ENCODE measurements at places on chromosomes 12 and 14.

DNA sequence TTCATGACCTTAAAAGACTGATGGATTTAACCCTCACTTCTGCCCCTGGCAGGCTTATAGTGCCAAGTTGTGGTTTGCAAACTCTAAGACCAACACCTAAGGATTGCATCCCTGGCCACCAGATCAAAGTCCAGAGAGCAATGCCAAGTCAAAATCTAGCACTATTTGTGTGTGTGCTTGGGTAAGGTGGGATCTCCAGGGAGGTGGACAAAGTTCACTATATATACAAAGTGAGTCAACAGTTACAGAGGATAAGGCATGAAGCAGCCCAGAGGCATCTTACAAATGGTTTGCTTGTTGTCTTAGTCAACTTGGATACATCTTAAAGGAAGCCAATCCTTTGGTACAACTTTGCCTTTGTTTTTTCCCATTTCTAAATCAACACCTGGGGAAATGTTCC lies 137.3 kb downstream of the MSRB3 start:
- DNase-seq = no peak

DNA sequence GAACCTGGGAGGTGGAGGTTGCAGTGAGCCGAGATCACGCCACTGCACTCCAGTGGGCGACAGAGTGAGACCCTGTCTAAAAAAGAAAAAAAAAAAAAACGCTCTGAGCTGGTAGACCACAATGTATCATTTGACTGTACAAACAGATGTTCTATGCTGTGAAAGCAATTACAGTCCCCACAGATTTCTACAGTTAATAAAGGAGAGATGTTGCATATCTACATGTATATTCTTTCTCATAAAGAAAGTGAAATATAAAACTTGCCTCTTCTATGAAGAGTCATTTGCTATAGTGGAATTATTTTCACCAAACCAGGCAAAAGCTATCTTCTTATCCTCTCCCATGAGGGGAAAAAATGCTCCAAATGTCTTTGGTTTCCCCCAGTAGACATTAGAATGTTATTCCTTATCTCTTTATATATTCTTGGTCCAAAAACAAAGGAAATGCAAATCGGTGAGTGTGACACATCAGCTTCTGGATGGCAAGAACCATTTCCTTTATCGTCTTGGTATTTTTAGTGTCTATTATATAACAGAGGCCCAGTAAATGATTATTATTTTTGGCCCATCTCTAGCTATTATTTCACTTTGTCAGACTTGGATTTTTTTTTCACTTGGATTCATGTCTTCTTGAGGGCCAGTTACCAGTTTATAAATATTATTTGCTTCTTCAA lies 230.4 kb downstream of the SSPN start:
- DNase-seq = no peak

GRCh38 chr12:113697651-113698509 lies 226.2 kb upstream of the LHX5 start:
- peak; percentile 78 for DNase-seq

- DNase-seq = no peak
These were observed 14.3 kb downstream of the ASB8 start for GRCh38 chr12:48142818-48143674.

DNA sequence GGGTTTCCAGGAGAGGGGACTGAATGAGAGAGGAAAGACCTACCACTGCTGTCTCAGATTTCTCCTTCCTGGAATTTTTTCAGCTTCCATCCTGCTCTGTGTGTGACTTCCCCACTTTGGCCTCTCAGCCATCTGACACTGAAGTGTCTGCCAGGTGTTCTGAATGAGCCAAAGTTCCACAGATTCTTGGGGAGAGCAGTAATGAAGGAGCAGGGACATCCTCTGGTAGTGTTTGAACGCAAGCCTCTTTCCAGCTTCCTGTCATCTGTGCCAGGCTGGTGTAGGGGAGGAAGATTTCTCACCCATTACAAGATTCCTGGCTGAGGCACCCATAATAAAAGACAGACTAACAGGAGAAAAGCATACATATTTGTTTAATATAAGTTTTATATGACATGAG lies 141.7 kb upstream of the NRXN3 start:
- no peak for DNase-seq

GRCh38 chr12:7339675-7340074 lies 35.8 kb downstream of the ACSM4 start:
- DNase-seq = no peak

GRCh38 chr12:7937833-7938506 lies 2.0 kb upstream of the SLC2A3 start:
- DNase-seq = peak; percentile 35

GRCh38 chr14:44107156-44107555 lies 399.9 kb downstream of the FSCB start:
- DNase-seq = no peak

DNA sequence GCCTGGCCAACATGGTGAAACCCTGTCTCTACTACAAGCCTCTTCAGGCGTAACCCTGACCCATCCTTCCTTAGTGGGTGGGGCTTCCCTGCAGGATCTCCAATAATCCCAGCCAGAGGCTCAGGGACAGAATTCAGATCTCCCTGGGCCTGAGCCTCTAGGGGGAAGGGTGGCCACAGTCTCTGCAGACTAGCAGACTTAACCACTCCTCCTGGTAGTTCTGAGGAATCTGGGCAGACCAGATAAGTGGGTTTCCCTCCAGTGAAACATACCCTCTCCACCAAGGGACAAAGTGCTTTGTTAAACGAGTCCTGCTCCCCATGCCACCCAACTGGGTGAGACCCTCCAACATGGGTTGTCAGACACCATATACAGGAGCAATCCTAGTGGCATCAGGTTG lies 36.6 kb upstream of the TRIM9 start:
- DNase-seq = no peak

DNA sequence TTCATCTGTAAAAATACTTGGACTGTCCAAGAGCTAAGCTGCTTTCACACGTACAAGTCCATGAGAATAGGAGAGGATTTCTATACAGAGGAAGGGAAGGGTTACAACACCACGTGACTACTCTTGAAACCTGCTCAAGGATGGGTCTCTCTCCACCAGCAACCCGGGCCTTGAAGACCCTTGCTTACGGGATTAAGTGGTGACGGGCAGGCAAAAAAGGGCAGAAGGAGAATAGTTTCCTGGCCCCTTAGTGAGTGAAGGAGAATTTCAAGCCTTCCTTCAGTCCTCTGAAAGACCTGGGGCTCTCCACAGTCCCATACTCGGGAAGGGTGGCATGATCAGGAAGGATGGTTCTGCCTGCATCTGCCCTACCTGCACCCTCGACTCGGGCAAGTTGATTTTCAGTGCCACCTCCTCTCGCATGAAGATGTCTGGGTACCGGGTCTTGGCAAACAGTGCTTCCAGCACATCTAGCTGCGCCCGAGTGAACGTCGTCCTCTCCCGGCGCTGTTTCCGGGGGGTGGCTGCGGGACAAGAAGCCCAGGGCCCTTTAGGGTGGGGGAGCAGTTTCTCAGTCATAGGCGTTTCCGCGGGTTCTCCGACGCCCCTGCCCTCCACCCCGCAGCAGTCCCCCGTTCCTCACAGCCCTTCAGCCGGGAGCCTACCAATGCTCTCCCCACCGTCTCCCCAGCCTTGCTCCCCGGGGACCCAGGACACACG lies 6.3 kb downstream of the OTX2 start:
- no peak for DNase-seq

DNA sequence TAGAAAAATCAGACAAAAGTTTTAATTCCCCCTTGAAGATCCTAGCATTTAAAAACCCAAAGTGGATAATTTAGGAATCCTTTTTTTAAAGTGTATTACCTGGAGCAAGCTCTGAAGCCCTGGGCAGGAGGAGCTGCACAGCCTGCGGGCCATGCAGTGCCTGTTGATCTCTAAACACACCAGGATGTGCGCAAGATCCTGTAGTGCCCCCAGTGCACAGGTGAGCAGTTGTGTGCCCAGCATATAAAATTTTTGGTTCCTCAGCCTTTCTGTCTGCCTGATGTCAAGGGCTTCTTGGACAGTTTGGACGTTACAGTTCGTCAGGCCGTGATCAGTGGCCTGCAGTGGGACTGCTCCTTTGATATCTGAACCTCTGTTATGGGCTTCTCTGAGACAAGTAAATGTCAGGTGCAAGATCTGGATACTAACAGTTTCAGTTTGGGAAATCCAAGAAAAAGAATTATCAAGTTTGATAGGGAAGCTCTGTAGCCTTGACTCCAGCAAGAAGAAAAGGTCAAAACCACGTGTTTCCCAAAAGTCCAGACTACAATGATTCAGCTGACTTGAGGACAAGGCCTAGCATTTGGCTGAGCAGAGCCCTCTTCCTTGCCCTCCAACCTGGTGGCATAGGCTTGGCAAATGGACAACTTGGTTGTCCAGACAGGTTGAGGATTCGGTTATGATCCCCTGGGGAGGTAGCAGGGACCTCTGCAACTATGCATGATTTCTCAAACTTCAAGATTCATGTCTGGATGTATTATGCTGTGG lies 1.0 kb downstream of the ATXN7L3B start:
- DNase-seq = no peak

GRCh38 chr12:117158911-117159553 lies 31.2 kb downstream of the FBXO21 start:
- DNase-seq = no peak

DNA sequence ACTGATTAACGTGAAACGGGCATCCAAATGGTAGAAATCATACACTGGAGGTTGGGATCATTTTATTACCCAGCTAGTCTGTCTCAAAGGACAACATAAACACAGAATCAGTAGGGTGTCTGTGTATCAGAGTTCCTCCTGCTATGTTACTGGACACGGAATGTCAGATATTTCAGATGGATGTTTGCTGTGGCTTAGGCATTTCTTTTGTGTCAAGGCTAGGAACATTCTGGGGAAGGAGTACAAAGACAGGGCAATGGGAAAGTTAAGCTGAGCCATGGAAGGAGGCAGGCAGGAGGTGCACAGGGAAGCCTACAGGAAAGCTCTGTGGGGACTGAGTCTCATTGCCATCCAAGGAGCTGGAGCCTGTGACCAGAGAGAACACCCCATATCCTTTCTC lies 254.6 kb downstream of the C12orf75 start:
- no peak for DNase-seq

DNA sequence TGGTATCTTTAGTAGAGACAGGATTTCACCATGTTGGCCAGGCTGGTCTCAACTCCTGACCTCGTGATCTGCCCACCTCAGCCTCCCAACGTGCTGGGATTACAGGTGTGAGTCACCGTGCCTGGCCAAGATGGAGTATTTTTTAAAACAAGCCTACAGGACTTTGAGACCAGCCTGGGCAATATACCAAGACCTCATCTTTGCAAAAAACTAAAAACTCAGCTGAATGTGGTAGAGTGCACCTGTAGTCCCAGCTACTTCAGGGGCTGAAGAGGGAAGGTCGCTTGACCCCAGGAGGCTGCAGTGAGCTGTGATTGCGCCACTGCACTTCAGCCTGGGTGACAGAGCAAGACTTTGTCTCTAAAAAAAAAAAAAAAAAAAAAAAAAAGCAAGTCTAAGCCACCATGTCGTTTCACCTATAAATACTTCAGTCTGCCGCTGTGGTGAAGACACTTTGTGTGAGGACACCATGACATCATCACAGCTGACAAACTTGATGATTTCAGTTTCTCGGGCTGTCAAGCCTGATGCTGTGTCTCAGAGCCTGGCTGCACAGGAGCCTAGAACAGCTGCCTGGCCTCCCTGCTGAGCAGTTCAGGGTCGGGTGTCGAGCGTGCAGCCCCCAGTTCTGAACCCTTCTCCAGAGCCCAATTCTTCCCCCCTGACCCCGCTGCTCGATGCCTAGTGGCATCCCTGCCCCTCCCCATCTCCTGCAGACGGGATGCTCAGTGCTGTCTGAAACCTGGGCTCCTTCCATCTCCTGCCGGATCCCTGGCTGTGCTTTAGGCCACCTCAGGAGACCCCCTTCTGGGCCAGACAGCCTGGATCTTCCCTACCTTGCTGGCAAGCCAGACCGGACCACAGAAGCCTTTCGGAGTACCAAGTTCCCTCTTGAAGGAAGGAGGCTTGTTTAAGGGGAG lies 119.2 kb upstream of the EVL start:
- no peak for DNase-seq
